T-cell (primary cell): ENCODE measurements at places on chromosomes 3 and 15.

DNA sequence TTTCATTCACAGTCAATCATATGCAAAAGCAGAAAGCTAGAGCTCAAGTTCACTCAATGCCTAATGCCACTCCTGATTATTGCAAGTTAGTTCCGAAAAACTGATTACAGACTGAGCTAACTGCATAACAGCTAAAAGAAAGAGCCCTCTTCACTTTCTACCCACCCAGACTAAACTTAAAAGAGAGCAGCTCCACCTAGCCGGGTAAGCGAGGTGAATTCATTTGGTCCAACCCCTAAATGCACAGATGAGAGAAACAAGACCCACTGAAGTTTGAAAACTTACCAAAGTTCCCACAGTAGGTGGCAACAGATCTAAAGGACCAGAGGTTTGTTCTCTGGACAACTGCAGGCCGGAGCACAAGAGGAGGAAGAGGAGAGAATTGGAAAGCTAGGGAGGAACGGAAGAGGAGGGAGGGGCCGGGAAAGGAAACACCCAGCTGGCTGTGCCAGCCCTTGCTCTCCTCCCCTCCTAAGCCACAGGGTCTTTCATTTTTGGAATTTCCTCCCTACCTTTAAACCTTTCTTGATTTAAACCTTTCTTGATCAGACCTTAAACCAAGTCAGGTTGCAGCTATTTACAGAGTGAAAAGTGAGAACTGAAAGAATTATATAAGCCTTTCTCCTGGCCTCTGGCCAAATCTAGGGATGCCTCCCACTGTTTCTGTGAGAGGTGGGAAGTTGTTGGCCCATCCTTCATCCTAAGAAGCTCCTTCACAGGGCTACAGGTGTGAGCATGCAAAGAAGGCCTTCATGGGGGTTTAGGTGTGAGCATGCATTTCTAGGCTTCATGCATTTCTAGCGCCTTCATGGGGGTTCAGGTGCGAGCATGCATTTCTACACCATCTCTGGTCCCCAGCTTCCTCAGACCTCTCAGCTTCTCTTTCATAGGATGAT, 114.7 kb upstream of the LMOD3 start:
- DNase-seq, result no peak

DNA sequence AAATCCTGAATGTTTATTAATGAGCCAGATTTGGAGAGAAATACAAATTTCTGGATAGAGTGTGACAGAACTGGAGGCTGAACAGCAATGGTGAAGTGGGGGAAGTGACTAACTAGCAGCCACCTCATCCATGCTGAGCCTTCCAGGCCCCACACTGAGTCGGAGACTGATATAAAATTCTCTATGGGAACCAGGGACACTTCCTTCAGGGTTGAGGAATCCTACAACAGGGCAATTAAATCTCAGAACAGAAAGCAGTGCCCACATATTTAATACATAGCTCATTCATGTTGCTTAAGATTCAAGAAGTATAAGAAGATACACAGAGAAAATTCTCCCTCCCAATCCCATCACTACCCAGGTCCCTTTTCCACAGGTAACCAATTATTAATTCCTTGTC, 49.3 kb downstream of the HACD2 start:
- DNase-seq, result no peak

DNA sequence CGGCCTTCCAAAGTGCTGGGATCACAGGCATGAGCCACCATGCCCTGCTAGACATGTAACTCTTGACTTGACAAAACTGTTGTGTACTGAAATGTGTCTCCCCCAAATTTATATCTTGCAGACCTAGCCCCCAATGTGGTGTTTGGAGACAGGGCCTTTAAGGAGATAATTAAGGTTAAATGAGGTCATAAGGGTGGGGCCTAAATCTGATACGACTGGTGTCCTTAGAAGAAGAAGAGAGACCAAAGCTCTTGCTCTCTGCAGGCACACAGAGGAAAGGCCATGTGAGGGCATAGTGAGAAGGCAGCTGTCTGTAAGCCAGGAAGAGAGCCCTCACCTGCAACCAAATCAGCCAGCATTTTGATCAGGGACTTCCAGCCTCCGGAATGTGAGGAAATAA, 361.3 kb downstream of the SV2B start:
- DNase-seq, result no peak

DNA sequence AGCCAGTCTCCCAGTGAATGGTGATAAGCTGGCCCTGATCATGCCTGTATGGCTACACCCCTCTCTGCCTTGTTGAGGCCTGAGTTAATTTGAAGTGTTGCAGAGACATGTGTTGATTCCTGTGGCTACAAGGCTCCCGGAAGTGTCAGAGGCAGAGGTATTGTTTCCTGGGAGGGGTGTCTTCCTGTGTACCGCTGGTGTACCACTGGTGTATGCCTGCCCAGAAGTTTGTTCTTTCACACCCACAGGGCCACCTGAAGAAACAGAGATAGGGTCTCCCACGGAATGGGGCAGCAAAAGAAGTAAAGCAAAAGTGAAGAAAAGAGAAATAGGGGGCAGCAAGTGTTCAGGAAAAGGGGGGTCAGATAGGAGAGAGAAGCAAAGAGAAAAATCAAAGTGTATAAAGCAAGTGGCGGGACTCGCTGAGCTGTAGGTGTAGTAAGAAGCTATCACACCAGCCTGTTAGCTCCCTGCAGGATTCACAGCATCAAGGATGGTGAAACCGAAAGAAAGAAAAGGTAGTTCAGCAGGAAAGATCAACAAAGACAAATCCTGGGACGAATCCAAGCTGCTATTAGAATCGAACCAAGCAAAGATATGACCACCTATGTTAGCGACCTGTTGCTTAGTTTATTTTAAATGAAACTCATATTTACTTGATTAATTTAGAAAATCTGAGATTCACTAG, 36.6 kb upstream of the CD47 start:
- peak; percentile 44 for DNase-seq

- DNase-seq, result no peak
Observed at GRCh38 chr3:13537909-13538296, 11.0 kb upstream of the FBLN2 start.

DNA sequence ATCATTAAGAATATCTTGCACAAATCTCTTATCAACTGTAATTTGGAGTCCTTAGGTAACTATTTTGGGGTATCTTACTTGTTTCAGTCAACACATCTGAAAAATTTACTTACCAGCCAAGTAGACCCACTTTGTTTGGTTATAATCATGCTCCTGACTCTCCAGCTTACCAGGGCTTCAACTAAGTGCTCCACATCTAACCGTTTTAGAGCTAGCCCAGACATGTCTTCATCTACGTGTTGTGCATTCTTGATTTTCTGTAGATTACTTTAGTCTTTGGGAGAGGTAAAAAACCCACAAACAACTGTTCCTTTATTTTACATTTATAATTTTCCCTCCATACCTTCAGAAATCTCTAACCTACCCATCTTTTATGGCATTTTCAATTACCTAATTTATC, 17.2 kb downstream of the EAF2 start:
- no peak for DNase-seq

DNA sequence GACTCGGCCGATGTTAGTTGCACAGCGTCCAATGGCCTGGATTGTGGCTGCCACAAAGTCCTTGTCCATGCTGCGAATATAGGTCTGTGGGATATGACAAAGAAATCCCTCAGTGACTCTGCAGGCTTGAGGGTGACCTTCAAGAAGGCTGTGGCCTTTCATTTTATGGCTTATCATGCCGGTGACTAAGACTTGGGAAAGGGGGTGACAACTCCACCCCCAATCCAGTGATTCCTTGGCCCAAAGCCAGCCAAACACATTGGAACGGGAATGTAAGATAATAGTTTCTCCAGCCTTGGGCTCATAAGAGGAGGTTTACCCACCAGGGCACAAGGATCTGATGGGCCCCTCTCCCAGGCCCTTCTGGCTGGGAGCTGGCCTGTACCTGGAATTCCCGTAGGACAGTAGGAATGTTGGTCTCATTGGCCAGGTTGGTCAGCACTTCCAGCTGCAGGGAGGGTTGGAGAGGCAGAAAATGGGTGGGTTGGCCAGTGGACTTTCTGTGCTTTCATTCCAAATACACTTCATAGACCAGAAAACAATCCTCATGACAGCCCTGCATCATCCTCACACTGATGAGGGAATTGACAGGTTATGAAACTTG, 30.7 kb upstream of the CPEB1 start:
- no peak for DNase-seq

- DNase-seq, result no peak
Observed at GRCh38 chr15:78073046-78073787, 4.3 kb downstream of the TBC1D2B start.

DNA sequence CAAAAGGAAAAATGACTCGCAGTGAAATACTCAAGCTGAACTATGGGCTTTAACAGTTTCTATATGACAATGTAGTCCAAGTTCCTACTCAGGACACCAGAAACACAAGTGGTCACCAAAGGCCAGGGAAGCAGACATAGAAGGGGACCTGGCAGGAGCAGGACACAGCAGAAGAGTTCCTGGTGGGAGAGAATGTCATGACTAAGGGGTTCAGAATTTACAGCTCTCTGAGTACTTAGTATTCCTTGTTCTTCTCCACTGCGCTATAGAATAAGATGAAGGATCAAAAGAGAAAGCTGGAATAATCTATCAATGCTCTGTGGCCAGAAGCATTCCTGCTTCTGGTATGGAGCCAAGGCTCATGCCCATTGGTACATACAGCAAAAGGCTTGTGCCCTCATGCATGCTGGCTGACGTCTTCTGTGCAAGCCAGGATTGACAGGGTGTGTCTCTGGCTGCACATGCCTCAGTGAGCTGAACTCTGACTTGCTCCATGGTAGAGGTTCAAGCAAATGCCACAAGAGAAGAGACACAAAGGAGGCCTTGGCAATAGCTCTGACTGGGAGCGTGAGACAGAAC, 128.7 kb upstream of the SLC2A2 start:
- no peak for DNase-seq

DNA sequence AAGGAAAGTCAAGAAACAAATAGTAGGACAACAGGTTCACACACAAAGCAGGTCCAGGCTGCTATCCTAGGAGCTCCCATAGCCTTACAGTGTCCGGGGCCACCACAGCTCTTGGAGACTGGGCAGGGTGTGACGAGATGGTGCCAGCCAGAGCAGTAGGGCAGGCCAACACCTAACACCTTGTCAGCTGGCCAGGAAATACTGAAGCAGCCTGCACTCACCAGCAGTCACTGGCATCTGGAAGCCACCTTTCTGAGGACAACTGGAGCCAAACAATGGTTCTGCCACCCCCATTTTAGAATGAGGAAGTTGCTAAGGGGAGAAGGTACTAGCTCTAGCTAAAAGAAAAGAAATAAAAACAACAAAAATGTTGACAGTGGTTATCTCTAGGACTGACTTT, 47.2 kb downstream of the CCDC12 start:
- DNase-seq, result no peak

DNA sequence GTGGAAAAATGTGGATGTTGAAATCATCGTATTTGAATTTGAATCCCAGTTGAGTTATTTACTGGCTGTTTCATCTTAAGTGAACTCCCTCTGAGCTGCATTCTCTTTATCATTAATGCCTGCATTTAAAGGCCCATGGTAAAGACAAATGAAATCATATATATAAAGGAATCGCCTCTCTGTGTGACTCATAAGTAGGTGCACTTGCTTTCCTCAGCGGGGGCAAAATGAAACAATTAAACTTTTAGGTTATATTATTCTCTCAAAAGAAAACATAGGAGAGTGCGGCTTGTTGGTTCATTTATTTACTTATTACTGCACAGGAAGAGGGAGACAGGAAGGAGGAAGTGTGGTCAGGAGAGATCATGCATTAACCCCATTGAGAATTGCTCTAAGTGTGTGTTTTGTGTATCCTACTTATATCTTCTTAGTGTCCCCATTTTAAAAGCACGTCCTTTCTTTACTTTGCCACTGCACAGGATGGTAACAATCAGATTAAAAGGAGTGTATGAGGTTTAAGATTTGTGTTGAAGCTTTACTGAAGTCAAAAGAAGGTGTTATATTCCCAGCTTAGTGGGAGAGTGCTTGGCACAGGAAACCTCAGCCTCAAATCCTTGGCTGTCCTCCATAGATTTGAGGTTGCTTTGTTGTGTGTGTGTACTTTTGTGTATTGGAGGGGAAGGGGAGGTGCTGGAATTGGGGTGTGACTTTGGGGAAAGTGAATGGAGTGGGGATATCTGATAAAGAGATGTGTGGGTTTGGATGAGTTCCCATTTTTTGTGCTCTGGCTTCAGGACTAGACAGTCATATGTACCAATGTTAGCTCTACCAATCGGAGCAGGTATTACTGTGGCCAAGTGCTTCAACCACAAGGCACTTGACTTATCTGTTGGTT, 595.8 kb upstream of the NR2F2 start:
- no peak for DNase-seq

DNA sequence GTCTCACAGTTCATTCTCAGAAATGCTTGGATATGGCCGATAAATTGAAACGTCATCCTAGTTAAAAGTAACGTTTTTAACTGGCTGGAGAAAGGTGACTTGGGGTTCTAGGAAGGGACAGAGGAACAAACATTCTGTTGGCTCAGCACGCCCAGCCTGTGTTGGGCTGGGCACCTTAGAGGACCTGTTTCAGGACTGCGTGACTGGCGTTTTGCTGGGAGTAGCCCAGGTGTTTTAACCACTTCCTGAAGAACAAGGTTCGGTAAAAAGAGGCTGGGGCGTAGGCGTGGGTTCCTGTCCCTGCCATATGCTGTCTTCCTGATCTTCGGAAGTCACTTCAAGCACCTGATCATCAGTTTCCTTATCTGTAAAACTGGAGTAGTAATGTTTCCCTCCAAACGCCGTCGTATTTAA, 1.1 kb upstream of the TLNRD1 start:
- DNase-seq, result peak; percentile 34

- no peak for DNase-seq
Observed at GRCh38 chr3:115670911-115671310, 47.6 kb downstream of the GAP43 start.

DNA sequence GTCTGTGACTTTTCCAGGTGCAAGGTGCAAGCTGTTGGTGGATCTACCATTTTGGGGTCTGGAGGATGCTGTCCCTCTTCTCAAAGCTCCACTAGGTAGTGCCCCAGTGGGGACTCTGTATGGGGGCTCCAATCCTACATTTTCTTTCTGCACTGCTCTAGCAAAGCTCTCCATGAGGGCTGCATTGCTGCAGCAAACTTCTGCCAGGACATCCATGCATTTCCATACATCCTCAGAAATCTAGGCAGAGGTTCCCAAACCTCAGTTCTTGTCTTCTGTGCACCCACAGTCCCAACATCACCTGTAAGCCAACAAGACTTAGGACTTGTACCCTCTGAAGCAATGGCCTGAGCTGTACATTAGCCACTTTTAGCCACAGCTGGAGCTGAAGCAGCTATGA, 694.5 kb upstream of the BCHE start:
- DNase-seq, result no peak

- no peak for DNase-seq
Observed at GRCh38 chr3:17399586-17399985, 342.8 kb downstream of the TBC1D5 start.

DNA sequence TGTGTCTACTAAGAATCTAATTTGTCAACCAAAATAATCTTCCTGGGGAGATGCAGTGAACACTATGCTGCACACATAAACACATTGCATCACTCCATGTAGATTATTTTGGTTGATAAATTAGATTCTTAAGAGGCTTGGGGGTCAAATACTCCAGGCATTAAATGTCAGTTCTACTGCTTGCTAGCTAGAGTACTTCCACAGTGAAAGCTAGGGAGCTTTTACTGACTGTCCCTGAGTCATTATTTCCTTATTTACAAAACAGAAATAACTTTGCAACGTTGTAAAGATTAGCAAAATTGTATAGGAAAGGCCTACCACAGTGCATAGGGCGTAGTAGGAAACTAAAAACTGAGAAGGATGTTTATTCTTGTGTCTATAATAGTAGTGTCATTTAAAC, 12.9 kb upstream of the TMC3 start:
- no peak for DNase-seq

- DNase-seq, result no peak
Observed at GRCh38 chr15:82931221-82931620, 21.3 kb downstream of the HOMER2 start.
